ENCODE measurements at places on chromosomes 2 and 18.

DNA sequence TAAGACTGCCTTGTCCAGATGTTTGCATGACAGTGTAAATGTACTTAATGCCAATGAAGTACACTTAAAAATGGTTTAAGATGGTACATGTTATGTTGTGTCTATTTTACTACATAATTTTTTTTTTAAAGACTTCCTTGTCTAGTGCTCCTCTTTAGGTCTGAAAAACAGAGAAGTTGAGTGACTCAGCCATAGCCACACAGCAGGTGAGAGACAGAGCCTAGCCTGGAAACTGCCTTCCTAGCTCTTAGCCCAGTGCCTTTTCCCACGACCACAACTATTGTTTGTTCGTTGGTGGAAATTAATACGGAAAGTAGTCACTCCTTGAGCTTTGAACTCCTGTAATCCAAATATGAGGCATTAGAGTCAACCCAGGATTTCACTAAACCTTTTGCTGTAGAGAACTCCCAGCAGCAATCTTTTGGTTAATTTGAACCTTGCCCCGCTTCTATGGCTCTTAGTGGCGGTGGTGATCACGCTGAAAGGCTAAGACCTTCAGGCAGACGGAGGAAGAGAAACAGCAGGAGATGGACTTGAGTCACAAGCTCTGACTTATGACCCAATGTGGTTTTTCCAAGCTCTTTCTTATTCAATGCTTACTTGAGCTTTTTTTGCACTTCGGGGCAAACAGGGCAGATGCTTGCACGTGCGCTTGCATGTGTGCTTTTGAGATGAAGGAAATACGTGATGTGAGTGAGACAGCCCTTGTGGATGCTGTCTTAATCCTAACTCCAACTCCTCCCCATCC, 21.2 kb downstream of the TRIB2 start:
- DNase-seq: peak; percentile 76

DNA sequence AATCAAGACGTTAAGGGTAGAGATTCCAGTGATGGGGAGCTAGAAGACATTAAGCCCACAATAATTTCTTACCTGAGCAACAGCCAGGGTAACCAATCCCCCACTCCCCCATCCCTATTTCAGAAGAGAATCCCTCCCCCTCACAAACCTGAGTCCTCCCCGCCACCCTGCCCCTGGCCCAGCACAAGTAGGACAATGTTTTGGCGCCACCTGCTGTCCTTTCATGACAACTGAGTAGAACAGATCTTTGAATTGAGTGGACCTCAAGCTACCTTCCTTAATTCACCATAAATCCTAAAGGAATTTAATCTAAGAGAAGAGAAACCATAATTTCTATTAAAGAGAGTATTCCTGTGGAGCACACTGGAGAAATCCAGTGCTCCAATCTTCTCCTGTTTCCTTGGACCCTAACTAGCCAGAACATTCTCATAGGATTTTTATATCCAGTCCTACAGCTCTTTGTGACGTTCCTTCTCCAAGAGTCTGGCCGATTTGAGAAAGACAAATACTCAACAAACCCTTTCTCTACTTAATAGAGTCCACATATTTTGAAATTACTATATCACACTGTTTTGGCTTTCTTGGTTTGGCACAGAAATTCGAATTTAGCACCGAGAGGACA, 41.1 kb downstream of the NHEJ1 start:
- peak; percentile 43 for DNase-seq

- DNase-seq: no peak
Observed at GRCh38 chr18:58361212-58361611, 267.7 kb downstream of the ALPK2 start.

GRCh38 chr2:240300261-240300821, 135.1 kb upstream of the GPC1 start:
- DNase-seq: no peak

DNA sequence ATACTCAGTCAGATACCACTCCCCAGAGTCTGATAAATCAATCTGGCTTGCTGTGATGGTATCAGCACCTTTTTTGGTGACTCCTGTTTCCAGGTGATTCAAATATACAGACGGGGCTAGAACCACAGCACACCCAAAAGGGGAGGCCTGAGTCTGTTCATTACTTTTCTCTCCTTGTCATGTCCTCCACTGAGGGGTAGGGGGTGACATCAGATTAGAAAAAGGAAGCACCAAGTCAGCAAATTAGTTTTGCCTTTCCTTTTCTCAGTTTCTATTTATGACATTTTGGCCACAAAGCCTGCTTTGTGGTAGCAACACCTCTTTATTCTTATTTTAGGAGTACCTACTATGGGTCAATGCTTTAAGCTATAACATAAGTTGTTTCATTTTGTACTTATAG, 127.4 kb downstream of the CCDC102B start:
- DNase-seq: no peak

- DNase-seq: no peak
Observed at GRCh38 chr2:174561283-174561971, 36.2 kb downstream of the WIPF1 start.

All from A172 (cell line).